HTR-8/SVneo (cell line): ENCODE measurements at places on chromosomes 16 and 17.
A peak's percentile ranks its signal among the peaks of the same experiment; 100 is the strongest.

DNA sequence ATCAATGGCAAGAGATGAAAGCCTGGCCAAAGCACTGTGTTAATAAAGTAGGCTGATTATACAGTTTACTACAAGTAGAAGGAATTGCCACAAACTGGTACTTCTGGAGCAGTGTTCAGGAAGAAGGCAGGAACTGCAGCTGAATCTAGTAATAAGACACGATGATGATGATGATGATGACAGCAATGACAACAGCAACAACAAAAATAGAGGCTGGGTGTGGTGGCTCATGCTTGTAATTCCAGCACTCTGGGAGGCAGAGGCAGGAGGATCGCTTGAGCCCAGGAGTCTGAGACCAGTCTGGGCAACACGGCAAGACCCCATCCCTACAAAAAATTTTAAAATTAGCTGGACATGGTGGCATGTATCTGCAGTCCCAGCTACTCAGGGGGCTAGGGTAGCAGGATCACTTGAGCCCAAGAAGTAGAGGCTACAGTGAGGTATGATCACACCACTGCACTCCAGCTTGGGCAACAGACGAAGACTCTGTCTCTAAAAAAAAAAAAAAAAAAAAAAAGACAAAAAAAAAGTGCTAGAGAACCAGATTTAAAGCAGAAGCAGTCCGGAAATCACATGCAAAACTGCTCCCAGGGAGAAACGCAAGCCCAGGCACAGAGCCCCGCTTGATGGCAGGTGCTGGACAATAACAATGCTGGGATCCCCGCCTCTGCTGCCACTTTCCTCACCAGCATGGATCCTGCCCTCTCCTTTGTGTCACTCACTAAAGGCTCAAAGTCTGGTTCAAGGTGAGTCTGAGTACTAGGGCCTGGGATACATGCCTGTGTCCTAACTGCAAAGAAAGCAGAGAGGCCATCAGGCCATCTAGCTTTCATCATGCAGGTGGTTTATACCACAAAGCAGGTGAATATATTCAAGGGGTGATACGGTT is 44.8 kb downstream of the CPPED1 start:
- DNase-seq: no peak

GRCh38 chr16:49698931-49699840 is 156.7 kb downstream of the ZNF423 start:
- DNase-seq: no peak

GRCh38 chr16:85856079-85856478 is 42.9 kb upstream of the IRF8 start:
- DNase-seq: no peak

- no peak for DNase-seq
These were observed 49.2 kb downstream of the CUEDC1 start for GRCh38 chr17:57905875-57906455.

DNA sequence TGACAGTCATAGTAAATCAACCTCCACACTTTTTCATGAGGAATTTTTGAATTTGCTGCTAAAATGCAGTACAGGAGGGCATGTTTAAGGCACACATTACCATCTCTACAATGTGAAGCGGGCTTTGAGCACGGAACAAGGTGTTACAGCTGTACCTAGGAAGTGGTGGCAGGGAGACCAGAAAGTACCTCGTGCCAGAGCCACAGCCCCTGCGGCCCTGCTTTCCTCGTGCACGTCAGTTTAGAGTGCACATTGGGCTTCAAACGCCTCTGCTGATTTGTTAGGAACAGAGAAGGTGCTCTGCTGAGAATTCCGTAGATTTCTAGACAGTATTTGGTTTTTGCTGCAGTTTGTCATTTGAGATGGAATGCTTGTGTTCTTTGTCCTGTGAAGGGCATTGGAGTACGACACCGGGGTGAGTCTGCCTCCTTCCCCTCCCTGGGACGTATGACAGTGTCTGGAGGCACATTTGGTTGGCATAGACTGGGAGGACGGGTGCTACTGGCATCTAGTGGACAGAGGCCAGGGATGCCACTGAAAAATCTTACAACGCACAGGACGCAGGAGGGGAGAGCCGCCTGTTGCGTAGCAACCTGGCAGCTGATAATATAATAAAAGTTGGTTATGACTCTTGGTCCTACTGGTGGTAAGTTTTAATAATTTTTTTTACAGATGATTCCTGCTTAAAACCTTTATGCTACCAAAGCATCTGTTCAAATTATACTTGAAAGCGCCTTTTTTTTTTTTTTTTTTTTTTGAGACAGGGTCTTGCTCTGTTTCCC is 9.1 kb downstream of the FOXK2 start:
- DNase-seq: peak; percentile 59

GRCh38 chr17:61249649-61250299 is 149.9 kb upstream of the TBX2 start:
- no peak for DNase-seq

DNA sequence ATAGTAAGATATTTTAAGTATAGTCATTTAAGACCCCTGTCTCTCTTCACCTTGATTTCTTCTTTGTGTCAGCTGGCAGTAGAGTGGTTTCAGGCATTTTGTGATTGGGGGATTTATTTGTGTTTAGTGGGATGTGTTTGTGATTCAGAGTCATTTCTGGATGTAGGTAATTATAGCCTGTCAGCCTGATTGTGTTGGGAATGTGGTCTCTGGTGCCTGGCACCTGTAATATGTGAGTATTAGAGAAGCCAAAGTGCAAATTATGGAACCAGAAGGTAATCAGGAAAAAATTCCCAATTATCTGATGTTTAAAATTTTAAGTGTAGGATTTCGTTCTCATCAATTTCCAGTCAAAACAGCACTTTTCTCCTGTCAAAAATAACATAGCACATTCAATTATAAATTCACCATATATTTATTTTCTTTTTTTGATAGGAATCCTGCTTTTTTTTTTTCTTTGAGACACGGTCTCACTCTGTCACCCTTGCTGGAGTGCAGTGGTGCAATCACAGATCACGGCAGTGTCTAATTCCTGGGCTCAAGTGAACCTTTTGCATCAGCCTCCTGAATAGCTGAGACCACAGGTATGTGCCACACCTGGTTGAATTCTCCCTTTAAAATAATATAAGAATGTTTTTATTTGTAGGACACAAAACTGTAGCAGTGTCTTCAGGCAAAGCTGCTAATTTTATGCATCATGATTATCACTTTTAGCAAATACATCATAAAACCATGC is 42.7 kb downstream of the ATF7IP2 start:
- DNase-seq: no peak

- no peak for DNase-seq
These were observed 260.2 kb downstream of the HS3ST4 start for GRCh38 chr16:25951999-25952398.

DNA sequence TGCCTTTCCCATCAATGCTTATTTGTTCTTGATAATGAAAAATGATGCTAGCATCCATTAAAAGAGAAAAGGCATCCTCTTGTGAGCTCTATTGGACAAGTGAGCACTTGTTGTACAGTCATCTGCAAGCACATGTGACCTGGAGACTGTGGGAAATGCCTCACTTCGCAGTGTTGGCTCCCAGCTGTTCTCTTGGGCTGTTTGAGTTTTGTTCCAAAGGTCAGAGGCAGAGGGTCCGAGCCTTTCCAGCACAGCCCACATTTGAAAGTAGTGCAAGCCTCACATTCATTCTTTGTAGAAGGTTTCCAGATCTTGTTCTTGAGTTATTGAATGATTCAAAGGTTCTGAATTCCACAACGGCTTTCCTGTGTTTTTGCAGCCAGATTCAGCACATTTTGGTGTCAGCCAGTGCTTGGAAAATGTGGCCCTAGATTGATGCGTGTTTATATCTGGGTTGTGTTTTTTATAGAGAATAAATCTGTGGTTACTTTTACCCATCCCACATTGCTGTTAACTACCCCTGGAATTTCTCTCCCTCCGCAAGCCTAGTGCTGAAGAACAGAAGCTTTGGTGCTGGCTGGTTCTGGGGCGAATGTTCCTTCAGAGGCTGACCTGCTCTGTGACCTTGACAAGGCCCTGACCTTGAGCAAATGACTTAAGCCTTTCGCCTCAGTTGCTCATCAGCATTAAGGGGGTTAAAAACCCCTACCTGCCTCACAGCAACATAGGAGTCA is 49.8 kb downstream of the CDH1 start:
- DNase-seq: no peak

- DNase-seq: no peak
These were observed 617 bp upstream of the SCRN2 start for GRCh38 chr17:47841488-47842291.

DNA sequence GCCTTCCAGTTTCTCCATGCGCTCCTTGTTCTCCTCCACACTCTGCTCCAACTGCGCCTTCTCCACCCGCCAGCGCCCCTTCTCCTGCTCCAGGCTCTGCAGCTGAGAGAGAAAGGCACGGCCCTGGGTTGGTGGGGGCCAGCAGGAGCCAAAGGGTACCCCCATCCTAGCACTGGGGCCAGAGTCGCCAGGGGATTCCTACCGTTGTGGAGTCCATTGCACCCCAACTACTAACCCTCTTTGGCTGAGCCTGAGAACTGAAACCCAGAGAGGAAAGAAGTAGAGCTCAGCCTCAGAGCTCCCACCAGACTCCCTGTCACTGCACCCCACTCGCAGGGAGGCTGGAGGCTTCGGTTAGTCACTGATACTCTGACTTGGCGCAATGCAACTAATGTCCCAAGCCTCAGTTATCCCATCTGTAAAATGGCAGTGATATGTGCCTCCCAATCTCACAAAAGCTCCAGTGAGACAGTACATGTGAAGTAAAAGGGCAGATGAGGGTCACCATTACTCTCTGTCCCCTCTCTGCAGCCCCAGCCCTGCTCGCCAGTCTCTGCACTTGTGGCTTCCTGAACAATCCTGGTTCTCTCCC is 6.2 kb upstream of the SAMD14 start:
- DNase-seq: no peak

- DNase-seq: peak; percentile 94
These were observed 472 bp upstream of the ARHGDIA start for GRCh38 chr17:81871387-81872230.

DNA sequence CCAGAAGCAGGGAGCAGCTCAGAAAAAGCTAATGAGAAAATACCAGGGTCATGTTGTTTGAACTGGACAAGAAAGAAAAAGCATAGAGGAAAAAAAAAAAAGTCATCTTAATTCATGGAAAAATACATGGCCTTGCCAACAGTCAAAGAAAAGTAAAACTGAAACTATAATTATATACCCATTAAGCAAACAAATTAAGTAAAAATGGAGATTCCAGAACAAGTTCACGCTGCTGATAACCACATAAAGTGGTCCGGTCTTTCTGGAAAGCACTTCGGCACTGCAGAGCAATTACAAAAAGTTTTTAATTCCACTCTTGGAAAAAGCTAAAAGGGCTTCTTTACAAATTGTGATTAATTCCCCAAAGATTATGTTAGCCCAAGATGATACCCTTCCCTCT is 12.4 kb upstream of the P2RX5 start:
- no peak for DNase-seq

- no peak for DNase-seq
These were observed 56.8 kb upstream of the RPH3AL start for GRCh38 chr17:409308-409847.

- no peak for DNase-seq
These were observed 14.6 kb upstream of the CCDC154 start for GRCh38 chr16:1458977-1459341.

DNA sequence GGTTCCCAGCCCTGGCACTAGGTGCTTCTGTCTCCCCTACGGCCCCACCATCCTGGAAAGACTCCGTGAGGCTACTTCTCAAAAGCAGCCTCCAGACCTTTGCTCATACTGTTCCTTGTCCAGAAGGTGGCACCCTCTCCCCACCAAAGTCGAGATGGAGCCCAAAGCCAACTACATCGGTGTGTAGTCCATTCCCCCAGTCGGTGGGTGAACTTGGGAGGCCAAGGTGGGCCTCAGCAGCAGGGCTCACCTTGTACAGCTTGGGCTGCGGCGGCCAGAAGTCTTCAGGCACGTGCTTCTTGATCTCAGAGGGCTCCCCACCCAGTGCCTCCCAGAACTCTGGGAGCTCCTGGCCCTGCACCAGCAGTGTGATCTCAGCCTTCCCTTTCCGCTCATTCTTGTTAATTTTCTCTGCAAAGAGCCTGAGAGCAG is 10.2 kb downstream of the FLII start:
- DNase-seq: peak; percentile 96

GRCh38 chr17:29615048-29615385 is 7.7 kb downstream of the CORO6 start:
- no peak for DNase-seq

DNA sequence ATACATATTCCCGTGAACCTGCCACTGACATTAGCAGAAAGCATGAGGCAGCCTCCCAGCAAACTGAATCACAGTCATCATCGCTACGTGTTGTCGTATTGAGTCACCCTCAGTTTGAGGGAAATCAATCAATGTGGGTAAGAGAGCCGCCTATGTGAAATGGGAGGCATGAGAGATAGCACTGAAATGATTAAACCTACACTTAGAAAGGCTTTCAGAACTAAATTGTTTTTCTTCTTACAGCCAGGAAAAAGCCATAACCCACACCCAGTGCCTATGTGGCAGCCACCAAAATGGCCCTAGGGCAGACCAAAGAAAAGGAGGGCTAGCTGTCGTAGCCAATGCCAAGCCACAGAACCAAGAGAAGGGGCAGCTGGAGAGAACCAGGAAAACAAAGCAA is 90.5 kb downstream of the ADAMTS18 start:
- peak; percentile 3 for DNase-seq

GRCh38 chr17:74682028-74682427 is 30.7 kb downstream of the CD300LF start:
- no peak for DNase-seq

GRCh38 chr16:27333549-27333948 is 19.8 kb downstream of the IL4R start:
- DNase-seq: no peak

GRCh38 chr16:27822529-27822928 is 241.0 kb downstream of the GSG1L start:
- no peak for DNase-seq

DNA sequence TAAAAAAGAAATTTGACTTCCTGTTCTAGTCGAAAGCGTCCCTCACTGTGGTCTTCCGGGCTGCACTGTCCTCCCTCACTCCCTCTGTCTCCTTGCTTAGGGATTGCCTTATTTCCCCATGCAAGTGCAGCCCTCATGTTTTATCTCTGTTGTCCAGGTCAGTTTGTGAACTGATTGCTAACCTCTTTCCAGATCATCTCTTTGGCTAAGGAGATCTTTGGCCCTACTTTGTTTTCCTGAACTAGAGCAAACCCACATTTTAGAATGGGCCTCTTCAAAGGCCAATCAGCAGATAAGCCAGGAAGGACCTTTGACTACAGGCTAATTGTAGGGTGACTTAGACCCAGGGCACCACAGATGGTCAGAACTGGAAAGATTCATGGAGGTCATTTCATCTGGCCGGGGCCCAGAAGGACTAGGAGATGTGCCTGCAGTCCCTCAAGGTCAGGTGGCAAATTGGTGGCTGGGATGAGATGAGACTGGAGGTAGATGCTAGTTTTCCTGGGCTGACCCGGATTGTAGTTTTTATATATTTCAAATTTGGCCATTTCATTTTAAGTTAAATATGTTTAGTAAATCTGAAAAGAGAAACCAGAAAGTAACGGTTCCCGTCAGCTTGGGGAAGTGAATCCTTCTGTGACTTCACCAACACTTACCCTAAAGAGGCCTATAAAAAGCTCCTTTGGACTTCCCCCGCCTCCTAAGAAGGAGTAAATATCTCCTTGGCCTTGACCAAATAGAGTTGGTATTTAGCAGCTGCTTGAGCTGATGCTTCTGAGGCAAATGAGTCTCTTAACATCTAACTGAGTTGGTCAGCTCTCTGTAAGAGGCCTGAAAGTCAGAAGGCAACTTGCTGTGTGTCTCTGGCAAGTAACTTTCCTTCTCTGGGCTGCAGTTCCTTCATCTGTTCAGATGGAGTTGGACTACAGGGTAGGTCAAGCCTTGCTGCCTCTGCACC is 6.2 kb upstream of the SLC25A19 start:
- no peak for DNase-seq

GRCh38 chr16:66503030-66503429 is 46.9 kb downstream of the TK2 start:
- no peak for DNase-seq

GRCh38 chr17:77307479-77308198 is 166.9 kb downstream of the SEC14L1 start:
- no peak for DNase-seq
